ENCODE measurements at places on chromosomes 3 and 15.

DNA sequence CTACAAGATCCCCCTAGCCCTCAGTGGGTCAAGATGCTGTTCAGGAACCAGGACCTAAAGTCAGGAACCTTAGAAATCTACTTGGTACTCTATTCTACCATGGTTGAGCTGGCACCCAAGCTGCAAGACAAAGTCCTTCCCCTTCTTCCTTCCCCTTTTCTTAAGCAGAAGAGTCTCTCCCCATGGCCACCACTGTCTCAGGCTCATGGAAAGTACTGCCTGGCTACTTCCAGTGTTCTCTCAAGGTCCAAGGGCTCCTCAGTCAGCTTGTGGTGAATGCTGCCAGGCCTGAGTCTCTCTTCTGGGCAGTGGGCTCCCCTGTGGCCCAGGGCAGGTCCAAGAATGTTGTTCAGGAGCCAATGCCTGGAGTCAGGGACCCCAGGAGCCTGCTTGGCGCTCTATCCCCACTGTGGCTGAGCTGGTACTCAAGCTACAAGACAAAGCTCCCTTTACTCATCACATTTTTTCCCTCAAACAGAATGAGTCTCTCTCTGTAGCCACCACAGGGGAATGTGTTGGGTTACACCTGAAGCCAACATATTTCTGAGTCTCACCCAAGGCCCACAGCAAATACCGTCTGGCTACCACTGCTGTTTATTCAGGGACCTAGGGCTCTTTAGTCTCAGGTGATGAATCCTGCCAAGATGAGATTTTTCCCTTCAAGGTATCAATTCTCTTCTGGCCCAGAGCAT is 18.1 kb upstream of the SLC27A2 start:
- no peak for DNase-seq

GRCh38 chr3:46957092-46957820 is 19.3 kb downstream of the CCDC12 start:
- DNase-seq, result no peak

GRCh38 chr15:61116825-61117224 is 112.3 kb downstream of the RORA start:
- DNase-seq, result no peak

DNA sequence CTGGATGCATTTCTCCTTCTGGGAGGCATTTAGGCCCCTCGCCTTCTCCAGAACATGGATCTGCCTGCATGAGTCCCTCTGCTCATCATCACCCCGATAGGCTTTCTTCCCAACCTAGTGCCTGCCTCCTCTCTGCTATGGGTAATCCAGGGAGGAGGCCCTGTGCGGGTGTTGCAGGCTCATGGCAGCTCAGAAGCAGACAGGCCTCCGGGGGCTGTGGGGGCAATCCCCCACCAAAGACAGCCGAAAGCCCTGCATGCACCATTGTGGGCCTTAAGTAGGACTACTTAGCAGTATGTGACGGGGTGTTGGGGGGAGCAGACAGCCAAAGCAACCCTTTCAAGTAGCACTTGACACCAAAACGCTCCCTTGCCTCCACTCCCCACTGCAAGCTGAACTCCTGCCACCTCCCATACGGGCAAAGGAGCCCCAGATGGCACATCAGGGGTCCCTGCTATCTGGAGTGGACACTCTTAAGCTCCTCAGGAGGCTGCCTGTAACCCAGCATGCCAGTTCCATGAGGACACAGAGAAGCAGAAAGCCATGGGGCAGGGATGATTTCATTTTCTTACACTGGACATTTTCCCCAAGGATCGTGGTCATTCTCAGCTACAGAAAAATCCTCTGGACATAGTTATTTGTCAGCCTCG is 98.8 kb upstream of the HACD2 start:
- DNase-seq, result no peak
